Left cardiac atrium (tissue), 4 donors: ENCODE measurements at places on chromosomes 2 and 18.

DNA sequence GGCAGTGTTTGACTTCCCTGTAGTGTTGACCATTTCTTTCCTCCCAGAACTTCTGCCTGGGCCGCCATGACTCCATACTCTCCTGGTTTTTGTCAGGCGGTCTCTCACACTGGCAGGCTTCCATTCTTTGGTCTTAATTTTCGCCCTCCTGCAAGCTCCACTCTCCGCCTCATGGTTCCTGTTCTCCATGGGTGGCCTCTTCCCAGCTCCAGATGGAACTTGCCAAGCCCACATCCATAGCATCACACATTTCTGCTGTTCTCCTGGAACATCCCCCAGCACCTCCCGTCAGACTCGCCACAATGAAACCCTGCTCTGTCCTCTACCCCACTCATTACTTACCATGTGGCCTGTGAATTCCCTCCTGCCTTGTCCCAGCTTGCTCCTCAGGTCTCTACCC, 896 bp upstream of the AFF3 start:
- DNase-seq, result no peak

GRCh38 chr2:147634826-147635225, 210.0 kb upstream of the ACVR2A start:
- no peak for DNase-seq

DNA sequence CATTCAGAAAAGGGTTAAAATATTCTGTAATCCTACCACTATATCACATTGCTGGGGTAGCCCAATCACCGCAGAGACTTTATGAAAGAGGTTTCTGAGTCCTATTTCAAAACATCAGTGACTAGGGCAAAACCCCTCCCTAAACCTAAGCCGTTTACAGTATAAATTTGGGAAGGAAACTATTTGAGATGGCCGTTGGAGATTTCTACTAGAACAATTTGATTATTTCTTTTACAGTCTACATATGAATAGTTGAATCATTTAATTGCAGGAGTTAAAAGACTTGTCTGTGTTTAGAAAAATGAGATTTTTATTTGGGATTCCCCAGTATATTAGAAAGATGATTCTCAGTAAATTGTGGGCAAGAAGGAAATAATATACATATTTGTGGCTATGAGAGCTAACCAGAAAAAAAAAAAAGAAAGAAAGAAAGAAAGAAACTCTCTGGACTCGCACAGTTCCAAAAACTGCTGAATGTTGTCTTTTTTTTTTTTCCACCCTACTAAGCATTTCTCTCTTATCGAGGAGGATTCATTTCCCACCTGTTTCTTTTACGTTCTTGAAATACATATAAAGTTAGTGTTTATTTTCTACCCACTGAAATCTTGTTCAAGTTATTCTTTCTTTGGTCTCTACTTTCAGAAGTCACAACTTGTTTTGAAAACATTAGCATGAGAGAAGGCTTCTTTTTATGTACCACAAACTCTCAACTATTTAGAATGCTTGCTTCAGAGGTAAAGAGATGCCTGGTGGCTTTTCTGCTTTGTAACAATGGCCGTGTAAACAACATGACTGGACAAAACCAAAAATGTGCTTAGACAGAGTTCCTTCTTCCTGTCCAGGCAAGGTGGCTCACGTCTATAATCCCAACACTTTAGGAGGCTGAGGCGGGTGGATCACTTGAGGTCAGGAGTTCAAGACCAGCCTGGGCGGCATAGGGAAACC, 65.9 kb downstream of the BCL2 start:
- DNase-seq, result no peak

DNA sequence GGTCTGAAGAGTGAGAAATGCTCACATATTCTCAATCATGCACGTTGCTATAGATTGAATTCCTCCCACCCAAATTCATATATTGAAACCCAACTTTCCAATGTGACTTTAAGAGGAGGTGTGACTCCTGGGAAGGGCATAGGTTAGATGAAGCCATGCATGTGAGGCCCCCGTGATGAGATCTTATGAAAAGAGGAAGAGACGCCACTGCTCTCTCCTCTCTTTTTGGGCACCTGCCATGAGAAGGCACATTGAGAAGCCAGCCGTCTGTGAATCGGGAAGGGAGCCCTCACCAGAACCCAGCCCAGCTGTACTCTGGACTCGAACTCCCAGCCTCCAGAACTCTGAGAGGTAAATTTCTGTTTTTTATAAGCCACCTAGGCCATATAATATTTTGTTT, 842.6 kb upstream of the SALL3 start:
- DNase-seq, result no peak

- no peak for DNase-seq
Measured at GRCh38 chr2:105686588-105686987, 58.1 kb upstream of the NCK2 start.

GRCh38 chr2:8509621-8510020, 172.2 kb upstream of the ID2 start:
- no peak for DNase-seq

DNA sequence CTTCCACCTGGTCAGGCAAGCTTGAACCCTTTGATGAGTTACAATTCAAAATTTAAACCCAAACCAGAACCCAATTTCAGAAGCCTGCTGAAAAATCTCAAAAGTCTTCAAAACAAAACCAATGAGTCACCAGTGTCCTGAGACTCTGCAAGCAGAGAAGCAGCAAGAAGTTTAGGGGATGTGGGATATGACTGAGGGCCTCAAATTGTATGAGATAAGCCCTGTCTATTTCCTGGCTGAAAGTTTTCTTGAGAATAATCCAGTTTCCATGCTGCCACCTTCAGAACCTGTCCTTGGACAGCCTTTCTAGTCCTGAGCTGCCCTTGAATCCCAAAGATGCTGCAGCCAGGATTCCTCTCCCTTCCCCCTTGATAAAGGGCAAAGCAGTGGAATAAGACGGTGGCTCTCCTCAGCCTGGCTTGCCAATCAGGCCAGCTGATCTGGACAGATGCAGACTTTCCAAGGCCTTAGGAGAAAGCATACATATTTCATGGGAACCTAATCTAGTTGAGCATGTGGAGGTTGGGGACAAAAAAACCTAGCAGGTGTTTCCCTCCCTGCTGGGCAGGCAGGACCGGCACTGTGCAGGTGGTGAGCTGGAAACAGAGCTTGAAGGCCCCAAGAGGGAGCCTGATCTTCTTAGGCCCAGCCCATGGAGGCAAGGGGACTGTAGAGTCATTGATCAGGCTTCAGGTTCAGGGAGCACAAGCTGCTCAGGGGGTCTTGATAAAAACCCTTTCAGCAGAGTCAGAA, 278.0 kb upstream of the MGAT5 start:
- DNase-seq, result no peak

DNA sequence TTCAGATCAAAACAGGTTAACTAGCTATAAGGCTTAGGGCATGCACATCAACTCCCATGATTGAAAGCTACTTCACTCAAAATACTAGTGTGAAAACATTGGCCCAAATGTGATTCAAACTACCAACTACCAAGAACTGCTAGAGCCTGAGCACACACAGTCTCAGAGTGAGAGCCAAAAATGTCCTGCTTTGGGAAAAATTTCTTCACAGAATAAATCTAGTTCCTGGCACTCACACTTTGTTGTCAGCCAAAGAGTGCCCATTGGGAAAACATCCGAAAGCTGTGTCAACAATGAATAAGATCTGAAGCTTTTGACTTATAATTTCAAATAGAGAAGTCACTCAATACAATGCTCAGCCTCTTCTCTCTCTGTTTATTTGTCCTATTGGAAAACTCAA, 182.7 kb downstream of the LRATD1 start:
- no peak for DNase-seq

GRCh38 chr18:11909591-11910026, 1.5 kb upstream of the MPPE1 start:
- DNase-seq, result no peak

DNA sequence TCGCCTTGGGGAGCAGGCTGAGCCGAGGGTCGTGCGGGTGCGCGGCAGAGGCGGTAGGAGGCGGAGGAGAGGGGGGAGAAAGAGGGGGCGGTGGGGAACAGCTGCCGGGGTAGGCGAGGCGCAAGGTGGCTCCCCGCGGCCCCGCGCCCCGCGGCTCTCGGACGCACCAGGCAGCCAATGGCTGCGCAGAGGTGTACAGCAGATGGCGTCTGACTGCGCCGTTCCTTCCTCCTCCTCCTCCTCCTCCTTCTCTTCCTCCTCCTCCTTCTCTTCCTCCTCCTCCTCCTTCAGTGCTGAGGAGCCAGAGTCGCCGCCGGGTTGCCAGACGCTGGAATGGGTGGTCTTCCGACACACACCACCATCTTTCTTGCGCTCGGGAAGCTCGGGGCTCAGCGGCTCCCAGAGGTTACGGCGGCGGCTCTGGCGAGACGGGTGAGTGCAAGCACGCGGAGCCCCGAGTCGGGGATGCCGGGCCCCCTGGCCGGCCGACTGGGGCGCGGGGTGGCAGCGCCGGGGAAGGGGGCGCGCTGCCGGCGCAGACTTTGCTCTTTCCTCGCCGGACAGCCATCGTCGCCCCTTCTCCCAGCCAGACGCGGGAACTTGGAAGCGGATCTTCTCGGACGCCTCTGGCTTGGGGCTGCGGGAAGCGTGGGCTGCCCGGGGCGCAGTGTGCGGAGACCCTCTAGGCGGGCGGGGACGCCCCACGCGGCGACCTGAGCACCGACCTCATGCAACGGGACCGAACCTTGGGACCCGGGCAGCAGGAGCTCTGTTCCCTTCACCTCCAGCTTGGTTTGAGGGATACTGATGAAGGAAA, at the start of gene THSD7B:
Gene THSD7B, plus strand, starts transcription at position 290 of the 817 bp plus-strand sequence. CDS start 116,634 bp downstream, outside the sequence.
- DNase-seq, result no peak

DNA sequence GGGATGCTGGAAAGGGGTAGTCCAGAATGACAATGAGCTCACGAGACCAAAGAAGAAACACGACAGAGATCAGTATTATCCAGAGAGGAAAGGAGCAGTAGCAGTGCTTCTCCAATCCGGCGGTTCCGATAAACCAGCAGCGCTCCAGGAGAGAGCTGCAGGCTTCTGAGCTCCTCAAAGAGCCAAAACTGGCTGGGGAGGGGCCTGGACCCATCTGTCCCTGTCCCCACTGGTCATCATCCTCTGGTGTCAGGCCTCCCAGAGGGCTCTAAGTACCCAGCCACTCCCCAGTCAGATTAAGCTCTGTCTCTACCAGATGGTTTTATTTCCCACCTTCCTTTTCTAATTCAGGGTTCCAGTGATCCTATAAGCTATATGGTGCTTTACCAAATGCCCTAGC, 23.2 kb downstream of the DNAJC27 start:
- no peak for DNase-seq

GRCh38 chr18:39464006-39464405, 1898.4 kb upstream of the CELF4 start:
- DNase-seq, result no peak

GRCh38 chr2:112183327-112184025, 45.3 kb downstream of the FBLN7 start:
- no peak for DNase-seq

GRCh38 chr2:143088388-143088787, 40.8 kb upstream of the ARHGAP15 start:
- no peak for DNase-seq

- DNase-seq, result peak; percentile 41
Measured at GRCh38 chr18:23740105-23740830, 51.0 kb downstream of the LAMA3 start.

GRCh38 chr2:204665771-204666170, 120.5 kb downstream of the PARD3B start:
- DNase-seq, result no peak

DNA sequence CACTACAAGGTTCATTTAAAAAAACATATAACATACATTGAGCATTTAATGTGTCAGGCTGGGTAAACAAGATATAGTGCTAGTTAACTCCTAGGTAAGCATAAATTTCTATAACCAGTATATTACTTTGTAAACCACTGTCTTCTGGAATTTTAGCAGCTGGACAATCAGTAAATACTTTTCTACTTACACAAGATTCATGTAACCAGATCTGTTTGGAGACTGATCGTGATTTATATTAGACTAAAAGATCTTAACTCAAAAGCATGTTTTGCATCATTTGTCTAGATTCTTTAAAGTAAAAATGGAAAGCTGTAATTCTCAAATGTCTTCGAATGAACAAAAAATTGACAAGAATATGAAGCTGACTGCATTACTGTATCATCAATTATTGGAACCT, 941 bp upstream of the SGO2 start:
- no peak for DNase-seq

- no peak for DNase-seq
Measured at GRCh38 chr18:56351911-56352500, 286.4 kb downstream of the TXNL1 start.

DNA sequence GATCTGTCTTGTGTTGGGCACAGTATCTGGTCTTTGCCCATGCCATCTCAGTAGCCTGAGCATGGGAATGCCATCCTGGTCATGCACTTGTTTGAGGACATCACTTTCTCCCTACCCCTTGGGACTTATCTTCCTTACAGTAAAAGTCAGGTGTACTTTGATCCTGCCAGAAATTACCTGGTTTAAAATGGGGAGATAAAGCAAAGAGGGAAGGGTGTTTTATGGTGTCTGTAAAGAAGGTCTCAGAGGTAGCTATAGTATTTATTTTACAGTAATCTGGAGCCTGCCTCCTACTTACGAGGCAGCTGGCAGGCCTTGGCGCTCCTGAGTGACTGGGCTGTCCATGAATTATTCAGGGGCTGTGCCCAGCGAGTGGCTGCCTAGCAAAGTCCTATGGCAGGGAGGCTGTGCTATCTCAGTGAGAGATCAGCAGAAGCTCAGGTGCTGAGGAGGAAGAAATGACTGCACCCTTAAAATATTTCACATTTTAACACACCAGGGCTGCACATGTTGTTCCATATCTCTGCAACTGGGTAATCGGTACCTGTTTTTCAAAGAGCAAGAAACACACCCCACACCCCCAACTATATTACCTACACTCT, 93.9 kb downstream of the SPTBN1 start:
- DNase-seq, result no peak

- DNase-seq, result no peak
Measured at GRCh38 chr2:150846691-150847090, 359.2 kb upstream of the RND3 start.

- DNase-seq, result no peak
Measured at GRCh38 chr18:69897397-69898108, 50.1 kb downstream of the CD226 start.

DNA sequence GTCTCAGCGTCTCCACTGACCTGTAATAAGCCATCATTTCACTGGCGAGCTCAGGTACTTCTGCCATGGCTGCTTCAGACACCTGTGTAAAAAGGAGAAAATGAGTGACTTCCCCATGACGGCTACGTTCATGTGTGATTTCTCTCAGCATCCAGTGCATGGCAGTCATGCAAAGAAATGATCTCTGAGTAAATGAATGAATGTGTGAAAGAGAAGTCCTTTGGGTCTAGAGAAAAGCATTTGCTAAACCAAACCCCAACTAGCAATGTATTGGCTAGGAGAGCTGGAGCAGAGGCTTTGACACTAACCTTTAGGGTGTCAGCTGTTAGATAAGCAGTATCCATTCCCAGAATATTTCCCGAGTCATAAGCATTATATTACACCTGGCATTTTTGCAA, 417 bp downstream of the IL1B start:
- DNase-seq, result no peak

DNA sequence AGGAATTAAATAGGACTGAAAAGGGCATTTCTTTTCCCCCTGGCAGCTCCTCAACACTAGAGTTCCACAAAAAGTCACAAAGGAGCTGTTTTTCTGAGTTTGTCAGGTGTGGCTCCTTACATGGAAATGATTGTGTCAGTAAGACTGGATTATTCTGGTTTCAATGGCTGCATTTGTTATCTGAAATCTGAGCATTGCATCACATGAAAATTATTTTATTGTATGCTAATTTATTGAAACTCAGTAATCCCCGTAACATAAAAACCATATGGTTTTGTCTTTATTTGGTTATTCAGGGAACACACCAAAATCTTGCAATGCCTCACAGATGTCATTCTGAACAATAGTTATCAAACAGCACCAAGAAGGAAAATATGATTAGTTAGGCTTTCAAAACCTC, 439.7 kb upstream of the TNP1 start:
- DNase-seq, result no peak
